Myocyte (in vitro differentiated cells): ENCODE measurements at places on chromosomes 1 and 21.

GRCh38 chr1:30698401-30698981, 24.9 kb downstream of the MATN1 start:
- DNase-seq = no peak

DNA sequence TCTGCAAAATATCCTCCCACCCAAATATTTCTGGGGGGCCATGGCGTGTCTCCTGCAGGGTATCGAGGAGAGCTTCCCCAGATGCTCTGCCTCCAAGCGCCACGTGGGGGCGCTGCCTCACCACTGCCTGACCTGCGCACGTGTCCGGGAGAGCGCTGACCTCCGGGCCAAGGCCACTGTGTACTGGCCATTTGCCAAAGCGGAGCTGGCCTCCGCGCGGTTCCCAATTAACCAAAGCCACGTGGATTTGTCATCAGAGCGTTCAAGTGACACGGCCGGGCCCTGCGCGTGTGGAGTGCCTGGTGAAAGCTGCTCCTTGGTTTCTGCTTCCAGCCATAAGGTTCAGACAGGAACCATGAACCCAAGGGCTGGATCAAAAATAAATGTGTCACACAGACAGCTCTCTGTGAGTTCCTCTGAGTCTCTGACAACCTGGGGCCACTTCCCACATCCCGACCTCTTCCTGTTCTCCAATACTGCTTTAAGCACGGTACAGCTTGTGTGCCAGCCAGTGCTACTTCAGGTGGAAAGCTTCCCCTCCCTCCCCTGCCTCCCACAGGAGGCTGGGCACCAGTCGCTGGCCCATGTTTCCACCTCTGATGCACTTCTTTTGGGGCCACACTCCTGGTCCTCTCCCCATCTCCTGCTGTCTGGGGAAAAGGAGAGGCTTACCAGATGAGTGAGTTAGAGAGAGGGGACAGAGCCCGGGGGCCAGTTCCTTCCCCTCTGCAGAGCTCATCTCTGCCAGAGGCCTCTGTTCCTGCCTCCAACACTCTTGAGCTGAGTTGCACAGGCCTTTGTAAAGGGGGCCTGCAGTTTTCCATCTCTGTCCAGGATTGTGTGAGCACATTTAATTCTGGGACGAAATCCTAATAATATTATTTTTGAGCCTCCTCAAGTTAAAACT, 26.1 kb downstream of the ZP4 start:
- DNase-seq = peak; percentile 71

GRCh38 chr21:31798842-31799704, 67.2 kb upstream of the SCAF4 start:
- no peak for DNase-seq

DNA sequence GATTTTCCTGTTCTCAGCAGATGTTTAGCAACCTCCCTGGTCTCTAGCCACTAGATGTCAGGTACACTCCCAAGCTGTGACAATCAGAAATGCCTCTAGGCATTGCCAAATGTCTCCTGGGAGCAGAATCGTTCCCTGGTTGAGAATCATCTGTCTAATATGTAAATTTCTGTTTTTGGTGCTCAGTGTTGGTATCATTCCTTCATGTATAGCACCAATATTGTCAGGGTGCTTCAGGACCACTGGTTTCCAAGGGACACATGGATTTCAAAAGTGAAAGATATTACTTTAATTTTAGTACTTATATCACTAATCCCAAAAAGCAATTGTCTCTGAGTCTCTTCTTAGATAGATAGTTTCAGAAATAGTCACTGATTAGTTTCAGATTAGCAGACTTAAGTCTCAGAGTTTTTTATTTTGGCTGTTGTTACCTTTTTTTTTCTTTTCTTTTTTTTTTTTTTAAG, 160.1 kb downstream of the PTPRC start:
- no peak for DNase-seq

DNA sequence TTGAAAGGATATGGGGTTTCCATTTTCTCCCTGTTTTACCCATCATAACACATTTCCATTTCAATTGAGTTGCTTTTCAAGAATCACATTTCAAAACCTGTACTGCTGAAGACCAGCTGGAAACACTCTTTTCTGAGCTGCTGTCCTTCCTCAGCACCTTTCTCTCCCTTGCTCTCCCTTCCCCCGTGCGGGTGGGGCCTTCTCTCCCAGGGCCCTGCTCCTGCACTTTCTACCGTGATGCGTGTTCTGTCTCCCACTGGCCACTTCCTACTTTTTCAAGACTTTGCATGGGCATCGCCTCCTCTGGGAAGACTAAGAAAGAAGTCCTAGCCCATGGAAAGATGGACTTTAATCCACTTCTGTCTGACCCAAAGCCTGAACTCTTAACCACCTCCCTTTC, 390.4 kb downstream of the PTPRU start:
- no peak for DNase-seq

GRCh38 chr21:42513151-42513984, at the start of gene SLC37A1:
SLC37A1 (plus strand) TSS chr21:42513852; CDS start chr21:42518455, 4,603 bp downstream.
- DNase-seq = no peak

GRCh38 chr1:175195798-175196197, 3.2 kb upstream of the KIAA0040 start:
- no peak for DNase-seq

GRCh38 chr1:172809750-172810149, 150.8 kb downstream of the FASLG start:
- no peak for DNase-seq

GRCh38 chr1:161730050-161730564, 8.8 kb downstream of the FCRLB start:
- DNase-seq = no peak

GRCh38 chr1:221521686-221522085, 220.2 kb downstream of the DUSP10 start:
- no peak for DNase-seq

GRCh38 chr1:99003581-99004253, 944 bp downstream of the PLPPR5 start:
- no peak for DNase-seq

- no peak for DNase-seq
Observed at GRCh38 chr1:67723126-67723525, 38.1 kb downstream of the GADD45A start.

DNA sequence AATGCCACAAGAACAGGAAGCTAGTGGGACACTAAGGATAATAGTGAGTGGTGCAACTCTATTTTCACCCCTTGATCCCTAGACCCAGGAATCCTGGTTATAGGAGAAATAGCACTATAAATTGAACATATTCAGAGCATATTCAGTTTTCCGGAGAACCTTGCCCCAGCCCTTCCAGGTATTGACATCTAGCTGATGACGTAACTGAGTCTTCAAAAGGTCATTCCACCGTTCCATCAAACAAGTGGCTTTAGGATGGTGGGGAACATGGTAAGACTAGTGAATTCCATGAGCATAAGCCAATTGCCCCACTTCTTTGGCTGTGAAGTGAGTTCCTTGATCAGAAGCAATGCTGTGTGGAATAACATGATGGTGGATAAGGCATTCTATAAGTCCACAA, 2.9 kb downstream of the MROH9 start:
- DNase-seq = no peak
